Stimulated activated CD4-positive, alpha-beta T cell treated with anti-CD3 and anti-CD28 coated beads, Interleukin-15, amount 100 ng/mL, for 1 hour (primary cell): ENCODE measurements at places on chromosomes 5 and 9.

DNA sequence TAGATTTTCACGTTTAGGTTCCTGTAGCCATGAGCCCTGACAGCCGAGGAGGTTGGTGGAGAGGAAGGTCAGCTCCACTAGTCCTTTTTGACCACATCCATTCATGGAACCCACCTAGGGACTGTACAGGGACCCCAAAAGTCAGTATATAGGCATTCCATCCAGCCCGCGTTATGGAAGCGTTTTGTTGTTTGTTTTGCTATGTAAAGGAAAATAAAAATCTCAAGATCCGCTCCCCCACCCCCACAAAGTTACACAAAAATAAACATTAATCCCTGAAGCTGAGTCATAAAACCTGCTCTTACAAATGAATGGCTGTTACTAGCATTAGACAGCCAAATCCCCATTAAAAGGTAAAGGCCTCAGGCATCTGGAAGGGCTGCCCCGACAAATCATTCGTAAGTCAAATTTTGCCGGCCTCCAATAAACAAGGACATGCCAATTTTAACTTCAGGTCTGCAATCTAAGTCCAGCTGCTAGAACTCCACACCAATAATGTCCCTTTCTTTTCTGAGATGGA lies 292.9 kb downstream of the MED10 start:
- DNase-seq = no peak

DNA sequence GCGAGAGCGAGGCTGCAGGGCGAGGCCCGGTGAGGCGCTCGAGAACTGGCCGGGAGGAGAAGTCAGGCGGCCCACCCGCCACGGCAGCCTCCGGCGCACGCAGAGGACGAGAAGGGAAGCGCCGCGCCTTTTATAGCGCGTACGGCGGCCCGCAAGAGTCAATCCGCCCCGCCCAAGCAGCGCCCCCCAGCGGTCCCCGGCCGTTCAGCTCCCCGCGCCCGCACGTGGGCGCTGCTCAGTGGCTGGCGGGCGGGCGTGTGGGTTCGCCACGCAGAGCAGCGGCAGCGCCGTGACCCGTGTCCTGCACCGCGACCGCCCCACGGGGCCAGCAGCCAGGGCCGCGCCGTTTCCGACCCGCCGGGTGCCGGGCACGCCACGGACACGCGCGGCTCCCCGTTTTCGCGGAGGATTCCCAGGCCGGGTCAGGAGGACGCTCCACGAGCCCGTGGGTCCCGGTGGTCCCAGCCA lies 14.6 kb downstream of the LCN10 start:
- DNase-seq = peak; percentile 89

DNA sequence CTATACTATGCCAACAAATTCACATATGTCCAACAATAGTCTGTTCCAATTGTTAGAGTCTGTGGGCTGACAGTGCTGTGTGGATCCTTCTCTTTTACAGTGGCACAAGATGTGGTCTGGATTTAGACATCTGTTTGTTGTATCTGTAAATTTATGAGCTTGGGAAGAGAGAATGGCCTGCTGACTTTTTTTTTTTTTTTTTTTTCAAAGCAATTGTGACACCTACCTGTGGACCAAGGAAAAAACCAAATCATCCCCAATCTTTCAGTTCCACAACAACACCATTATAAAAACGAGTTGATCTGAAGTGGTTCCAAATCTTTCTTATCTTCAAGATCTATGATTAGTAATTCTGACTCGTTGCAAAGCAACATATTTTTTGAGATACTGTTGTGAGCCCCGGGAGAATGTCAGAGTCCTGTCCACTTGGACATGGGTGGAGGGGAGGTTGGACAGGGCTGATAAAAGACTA lies 4.9 kb downstream of the IRX2 start:
- no peak for DNase-seq

DNA sequence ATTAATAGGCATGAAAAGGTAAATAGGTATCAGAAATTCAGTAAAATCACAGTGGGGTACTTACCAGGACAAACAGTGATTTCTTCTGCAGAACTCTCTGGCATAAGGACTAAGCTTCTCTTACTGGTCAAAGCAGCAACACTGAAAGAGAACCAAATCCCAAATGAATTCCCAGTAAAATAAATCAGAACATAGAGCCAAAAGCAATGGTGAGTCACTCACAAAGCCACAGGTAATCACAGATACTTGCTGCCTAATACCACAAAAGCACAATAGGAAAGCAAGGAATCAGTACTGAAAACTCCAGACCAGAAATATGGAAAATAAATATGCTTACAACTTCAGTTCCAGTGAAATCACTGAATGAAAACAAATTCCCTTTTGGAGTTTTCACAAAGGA lies 50.7 kb downstream of the UIMC1 start:
- DNase-seq = no peak

- no peak for DNase-seq
Observed at GRCh38 chr5:65412842-65413241, 68.9 kb downstream of the ADAMTS6 start.

- DNase-seq = no peak
Observed at GRCh38 chr9:102844716-102845115, 150.4 kb upstream of the CYLC2 start.

- DNase-seq = no peak
Observed at GRCh38 chr5:143170104-143170503, 233.4 kb downstream of the NR3C1 start.

- no peak for DNase-seq
Observed at GRCh38 chr5:96922499-96923244, 13.2 kb upstream of the LNPEP start.

DNA sequence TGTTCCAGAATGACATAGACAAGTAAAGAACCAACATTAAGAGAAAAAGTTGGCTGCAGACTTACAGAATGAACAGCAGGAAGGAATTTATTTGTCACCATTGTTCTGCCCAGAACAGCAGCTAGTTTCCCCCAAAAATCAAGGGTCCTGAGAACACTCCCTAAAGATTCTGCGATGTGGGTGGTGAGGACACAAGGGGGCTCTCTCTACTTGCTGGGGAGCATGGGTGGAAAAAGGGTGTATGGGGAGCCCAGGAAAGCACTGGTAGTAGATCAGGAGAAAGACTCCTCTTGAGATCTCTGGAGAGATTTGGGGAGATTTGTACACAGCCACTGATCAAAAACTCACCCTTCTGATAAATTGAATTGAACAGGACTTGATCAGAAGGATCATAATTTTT lies 316.5 kb downstream of the KCTD16 start:
- no peak for DNase-seq

DNA sequence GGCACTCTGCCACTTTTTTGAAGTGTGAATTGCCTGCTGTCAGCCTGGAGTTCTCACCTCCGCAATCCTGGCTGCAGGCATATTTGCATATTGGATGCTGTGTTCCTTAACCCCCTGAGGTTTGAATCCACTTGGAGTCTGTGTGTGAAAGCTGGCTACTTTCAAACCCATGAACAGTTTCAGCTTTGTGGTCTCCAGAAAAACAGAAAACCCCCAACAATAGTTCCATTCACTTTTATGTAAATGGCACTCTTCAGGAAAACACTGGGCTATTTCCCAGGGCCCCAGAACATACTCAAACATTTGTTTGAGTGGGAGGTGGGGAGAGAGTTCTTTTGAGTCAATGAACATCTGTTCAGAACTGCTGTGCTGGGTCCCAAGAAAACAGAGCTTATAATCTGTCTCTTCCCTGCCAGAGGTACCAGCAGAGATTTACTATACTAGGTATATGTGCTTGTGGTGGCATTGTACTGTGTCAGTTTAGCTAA lies 5.0 kb downstream of the NUDT2 start:
- no peak for DNase-seq

DNA sequence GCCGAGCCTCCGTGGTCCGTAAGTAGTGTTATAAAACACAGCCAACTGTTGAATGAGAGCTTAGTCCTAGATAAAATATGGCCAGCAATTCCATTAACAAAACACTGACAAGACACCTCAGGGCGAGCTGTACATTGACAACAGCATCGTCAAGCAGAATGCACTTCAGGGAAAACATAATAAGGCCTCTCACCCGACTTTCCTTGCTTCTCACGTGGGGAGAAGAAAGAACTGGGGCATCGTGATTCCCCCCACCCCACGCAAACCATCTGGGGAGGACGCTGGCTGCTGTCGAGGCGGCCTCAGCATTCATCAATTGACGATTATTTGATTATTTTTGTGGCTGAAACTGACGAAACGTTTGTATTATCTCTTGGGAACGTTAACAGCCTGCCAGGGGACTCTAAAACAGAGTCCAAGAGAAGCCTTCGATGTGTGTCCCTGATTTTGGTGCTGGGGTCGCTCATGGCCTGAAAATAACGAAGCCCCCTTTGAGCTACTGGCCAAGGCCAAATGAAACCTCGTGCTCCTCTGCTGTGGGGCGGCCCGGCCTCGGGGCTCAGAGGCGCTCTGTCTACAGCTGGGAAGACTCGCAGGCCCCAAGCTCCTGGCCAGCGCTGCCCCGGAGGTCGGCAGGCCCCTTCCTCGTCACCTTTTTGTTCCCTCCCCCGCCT lies 464 bp downstream of the GDF9 start:
- DNase-seq = no peak

DNA sequence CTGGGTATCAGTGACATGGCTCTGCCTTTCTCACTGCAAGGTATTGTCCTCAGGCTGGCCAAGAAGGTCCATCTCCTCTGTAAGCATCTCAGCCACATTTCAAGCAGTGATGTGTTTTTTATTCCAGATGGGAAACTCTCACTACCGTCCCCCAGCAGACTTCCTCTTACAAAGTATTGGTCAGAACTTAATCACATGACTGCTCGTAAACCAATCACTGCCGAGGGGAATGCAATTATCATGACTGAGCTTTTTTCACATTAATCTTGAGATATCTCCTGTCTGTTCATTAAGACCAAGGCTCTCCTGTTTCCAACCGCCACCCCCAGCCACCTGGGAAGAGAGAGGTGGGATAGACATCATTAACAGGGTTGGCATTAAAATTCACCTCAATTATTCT lies 76.4 kb downstream of the BNC2 start:
- no peak for DNase-seq

DNA sequence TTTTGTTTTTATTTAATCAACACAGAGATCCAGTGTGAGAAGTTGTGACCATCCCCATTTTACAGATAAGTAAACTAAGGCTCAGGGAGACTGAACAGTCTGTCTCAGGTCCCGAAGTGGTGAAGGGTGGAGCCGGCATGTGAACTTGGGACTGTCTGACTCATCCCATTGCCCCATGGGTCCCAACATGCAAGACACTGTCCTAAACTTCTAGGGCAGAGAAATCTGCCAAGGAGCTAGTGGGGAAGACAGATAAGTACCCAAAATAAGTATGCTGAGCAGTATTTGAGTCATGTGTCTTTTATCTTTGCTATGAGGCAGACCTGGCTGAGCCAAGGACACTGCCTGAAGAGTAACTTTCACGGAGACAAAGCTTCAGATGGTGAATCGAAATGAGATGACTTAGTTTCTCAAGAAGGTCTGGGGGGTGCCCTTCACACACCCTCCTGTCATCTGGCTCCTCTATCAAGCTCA lies 64.3 kb upstream of the SLC25A51 start:
- DNase-seq = no peak

GRCh38 chr5:99272576-99272975 lies 343.8 kb upstream of the CHD1 start:
- DNase-seq = no peak

GRCh38 chr9:111179577-111179976 lies 141.3 kb upstream of the LPAR1 start:
- DNase-seq = no peak

GRCh38 chr5:102375272-102375671 lies 79.2 kb upstream of the SLCO4C1 start:
- DNase-seq = no peak

DNA sequence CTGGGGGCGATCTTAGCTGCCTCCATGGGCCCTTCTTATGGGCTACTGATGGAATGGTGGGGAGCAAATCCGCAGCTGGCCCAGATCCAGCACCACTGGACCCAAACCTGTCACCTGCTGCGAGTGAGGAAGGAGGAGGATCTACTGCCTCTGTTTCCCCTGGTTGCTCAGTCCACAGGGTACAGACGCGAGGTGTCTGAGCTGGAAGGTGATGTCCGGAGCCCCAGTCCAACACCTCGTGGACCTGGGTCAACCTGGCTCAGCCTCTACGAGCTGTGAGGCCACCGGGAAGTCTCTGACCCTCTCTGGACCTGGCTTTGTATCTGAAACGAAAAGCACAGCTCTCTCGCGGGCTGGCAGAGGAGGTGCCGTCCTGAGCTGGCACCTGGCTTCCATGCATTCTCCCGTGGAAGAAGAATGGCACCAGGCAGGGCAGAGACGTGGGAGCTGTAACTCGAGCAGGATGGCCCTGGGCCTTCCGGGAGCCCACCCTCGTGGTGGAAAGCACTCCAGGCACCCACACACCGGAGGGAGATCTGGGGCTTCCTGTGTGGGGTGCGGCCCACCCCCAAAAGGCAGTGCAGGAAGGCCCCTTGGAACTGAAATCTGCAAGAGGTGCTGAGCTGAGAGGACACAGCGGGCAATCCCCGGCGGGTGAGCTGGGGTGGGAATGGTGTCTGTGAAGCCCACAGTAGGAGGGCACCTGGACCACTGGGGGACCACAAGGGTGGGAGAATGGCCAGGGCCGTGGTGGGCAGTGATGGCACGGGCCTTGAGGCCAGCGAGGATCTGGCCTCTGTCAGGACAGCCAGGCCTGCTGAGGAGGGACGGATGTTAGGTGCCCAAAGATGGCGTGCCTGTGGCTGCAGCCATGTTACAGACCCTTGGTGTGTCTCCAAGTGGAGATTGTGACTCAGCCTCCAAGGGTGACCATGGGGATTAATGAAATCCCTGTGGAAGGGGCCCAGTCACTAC lies 133.4 kb downstream of the OLFM1 start:
- no peak for DNase-seq

DNA sequence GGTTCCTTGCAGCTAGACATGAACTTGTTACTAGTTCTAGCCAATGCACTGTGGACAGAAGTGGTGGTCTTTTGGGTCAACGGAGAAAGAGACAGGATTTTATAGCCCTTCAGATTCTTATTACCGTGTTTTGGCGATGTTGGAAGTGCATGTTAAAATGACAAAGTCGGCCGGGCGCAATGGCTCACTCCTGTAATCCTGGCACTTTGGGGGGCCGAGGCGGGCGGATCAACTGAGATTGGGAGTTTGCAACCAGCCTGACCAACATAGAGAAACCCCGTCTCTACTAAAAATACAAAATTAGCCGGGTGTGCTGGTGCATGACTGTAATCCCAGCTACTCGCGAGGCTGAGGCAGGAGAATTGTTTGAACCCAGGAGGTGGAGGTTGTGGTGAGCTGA lies 9.1 kb upstream of the NUDT12 start:
- DNase-seq = no peak

DNA sequence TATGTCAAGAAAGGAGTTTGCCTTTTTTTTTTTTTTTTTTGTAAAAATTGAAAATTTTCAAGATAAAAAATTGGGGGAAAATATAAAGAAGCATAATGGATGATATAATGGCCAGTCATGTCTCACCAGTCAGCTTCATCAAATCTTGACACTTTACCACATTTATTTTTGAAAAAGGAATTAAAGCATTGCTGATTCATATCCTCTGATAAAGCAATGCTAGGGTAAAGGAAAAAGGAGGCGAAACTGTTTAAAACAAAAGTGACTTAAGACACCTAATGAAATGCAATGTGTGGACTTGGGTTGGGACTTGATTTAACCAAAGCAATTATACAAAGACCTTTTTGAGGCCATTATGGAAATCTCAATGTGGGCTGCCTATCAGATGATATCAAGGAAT lies 208.5 kb downstream of the ARHGAP26 start:
- DNase-seq = no peak
